A673 (cell line): ENCODE measurements at places on chromosomes 4 and X. TPM values are rescaled to one million over a fixed set of nuclear protein-coding genes. Genes with fewer than 3 reads are reported as not detected.

- DNase-seq = no peak
- H3K27me3 ChIP-seq = no peaks in the 10 kb centered on the region
- H3K27ac ChIP-seq = no peak overlapping the region
- H3K4me1 ChIP-seq = no peaks in the 10 kb centered on the region
Observed at GRCh38 chr4:123904882-123905281, 508.3 kb downstream of the SPRY1 start.

DNA sequence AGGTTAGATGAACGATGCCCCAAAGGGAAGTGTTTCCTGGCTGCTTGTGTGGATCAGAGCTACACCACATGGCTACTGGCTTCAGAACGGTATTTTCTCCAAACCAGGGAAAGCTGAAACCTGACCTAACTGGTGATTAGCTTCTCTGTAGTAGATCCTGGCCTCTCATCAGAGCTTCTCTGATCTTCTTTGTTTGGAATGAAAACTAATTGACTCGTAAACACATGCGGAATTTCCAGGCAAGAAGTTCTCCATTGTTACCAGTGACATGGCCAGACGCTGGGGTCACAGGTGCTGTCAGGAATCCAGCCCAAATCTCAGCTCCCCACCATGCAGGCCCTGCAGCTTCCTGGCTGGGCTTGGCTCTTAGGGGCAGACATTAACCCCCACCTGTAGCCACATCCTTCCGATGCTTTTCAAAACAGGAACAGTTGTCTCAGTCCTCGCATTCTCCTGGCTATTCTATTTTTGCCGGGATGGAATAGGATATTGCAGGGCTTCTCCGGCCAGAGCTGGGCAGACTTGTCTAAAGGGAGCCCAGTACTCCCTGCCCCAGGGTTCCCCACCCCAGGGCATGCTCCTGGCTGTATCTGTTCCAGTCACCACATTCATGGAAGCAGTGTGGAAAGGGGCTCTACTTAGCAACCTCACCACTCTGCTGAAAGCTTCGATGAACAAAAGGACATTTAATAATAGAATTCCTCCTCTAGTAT, 305.4 kb upstream of the F9 start:
- no peak for DNase-seq
- H3K27me3 ChIP-seq = no peaks in the 10 kb centered on the region
- no peaks in the 10 kb centered on the region for H3K36me3 ChIP-seq
- H3K4me1 ChIP-seq = no peaks in the 10 kb centered on the region
- no peak overlapping the region for H3K4me3 ChIP-seq

- H3K27ac ChIP-seq = no peak overlapping the region
- no peaks in the 10 kb centered on the region for H3K36me3 ChIP-seq
- no peak overlapping the region for H3K4me3 ChIP-seq
- H3K4me1 ChIP-seq = no peaks in the 10 kb centered on the region
- peaks cover 60% of the 10 kb centered on the region for H3K27me3 ChIP-seq
- DNase-seq = no peak
Observed at GRCh38 chr4:26204911-26205370, 115.9 kb upstream of the RBPJ start.

GRCh38 chr4:40482985-40483647, 146.5 kb downstream of the RBM47 start:
- no peak overlapping the region for H3K4me3 ChIP-seq
- H3K27me3 ChIP-seq = no peaks in the 10 kb centered on the region
- no peak overlapping the region for H3K27ac ChIP-seq

DNA sequence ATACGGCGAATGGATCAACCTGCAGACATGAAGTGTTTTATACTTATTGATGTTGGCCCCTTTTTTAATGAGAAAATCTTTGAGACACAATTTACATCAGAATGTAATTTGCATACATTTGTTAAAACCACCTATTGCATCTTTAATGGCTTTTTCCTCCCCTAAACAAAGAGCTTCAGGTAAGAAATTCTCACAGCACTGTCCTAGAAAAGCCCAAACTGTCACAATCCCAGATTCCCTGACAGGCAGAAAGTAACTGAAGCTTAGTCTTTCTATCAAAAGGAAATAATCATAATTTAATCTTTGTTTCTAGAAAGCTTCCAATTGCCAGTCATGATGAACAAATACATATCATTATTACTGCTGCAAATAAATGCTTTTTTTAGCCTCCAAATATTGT, 407.9 kb downstream of the TMA16 start:
- no peak overlapping the region for H3K4me3 ChIP-seq
- H3K4me1 ChIP-seq = no peaks in the 10 kb centered on the region
- no peaks in the 10 kb centered on the region for H3K27me3 ChIP-seq
- no peaks in the 10 kb centered on the region for H3K36me3 ChIP-seq

GRCh38 chrX:2351999-2352995, 148.5 kb downstream of the DHRSX start:
- H3K27ac ChIP-seq = no peak overlapping the region
- no peaks in the 10 kb centered on the region for H3K27me3 ChIP-seq
- no peak overlapping the region for H3K4me3 ChIP-seq
- H3K36me3 ChIP-seq = no peaks in the 10 kb centered on the region
- H3K4me1 ChIP-seq = no peaks in the 10 kb centered on the region

Gene MBNL3
- 38.0 and 42.2 TPM in 2 replicates for total RNA-seq

Gene GPR119
- not detected in 2 replicates for total RNA-seq

Gene SLC4A4
- 0.87 and 1.2 TPM in 2 replicates for total RNA-seq

- H3K4me3 ChIP-seq = no peak overlapping the region
- no peaks in the 10 kb centered on the region for H3K36me3 ChIP-seq
- no peaks in the 10 kb centered on the region for H3K4me1 ChIP-seq
- DNase-seq = peak; percentile 17
- no peak overlapping the region for H3K27ac ChIP-seq
- H3K27me3 ChIP-seq = no peaks in the 10 kb centered on the region
Observed at GRCh38 chr4:140343303-140343702, 30.1 kb upstream of the SCOC start.

DNA sequence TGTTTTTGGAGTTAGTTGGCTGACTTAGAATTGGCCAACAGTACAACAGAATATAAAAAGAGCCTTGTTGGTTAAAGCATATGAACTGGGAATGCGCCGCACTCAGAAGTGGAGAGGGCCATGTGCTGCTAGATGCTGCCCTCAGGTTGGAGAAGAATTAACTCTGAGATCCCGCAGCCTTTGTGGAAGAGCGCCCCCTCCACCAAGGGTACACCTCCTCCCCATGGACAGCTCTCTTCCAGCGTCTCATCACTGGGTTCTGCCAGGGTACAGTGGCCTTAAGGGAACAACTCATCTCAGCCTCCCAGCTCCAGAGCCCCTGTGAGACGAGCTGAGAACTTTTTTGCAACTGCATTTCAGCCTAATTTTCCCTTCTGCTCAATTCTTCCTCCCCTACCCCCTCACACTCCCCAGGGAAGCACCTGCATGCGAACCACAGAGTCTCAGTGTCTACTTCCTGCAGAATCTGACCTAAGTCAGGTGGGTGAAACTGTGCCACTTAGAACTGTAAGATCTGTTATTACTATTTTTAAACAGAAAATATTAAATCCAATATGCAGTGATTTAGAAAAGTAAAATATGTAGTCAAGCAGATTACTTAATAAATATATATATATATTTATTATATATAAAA, 380.6 kb downstream of the RAB28 start:
- H3K4me1 ChIP-seq = no peaks in the 10 kb centered on the region
- no peaks in the 10 kb centered on the region for H3K36me3 ChIP-seq
- no peak for DNase-seq
- no peak overlapping the region for H3K27ac ChIP-seq
- no peaks in the 10 kb centered on the region for H3K27me3 ChIP-seq

DNA sequence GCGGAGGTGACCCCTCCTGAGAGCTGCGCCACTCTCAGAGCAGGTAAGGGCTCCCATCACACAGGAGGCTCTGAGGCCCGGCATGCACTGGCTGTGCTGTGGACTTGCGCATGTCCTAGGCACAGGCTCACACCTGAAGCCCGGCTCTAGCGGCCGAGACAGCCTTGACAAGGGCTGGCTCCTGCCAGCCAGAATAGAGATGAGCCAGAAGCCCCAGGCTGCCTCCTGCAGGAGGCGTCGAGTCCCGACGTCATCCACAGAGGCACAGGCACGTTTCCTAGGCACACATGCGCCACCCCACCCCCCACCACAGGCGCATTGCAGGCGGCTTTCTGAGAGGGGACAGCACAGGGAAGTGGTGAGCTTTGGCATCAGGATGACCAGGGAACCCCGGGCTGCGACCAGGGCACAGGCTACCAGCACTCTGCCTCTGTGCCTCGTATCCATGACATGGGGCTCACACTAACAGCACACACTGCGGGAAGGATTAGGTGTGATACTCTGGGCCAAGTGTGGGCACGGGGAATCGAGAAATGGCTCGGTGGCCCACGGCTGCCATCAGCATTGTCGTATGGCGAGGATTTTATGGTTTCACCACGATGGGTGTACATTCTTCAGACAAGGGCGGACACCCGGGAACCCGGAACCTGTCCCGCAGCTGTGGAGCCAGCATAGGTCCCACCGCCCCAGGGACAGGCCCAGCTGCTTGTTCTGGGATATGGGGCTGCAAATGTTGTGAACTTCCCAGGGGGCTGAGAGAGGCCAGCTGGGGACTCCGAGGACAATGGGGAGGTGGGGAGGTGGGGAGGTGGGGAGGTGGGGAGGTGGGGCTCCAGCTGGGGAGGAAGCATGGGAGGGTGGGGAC, 90.7 kb upstream of the ADRA2C start:
- no peak overlapping the region for H3K27ac ChIP-seq
- H3K27me3 ChIP-seq = no peaks in the 10 kb centered on the region
- no peak for DNase-seq
- H3K4me1 ChIP-seq = no peaks in the 10 kb centered on the region

Gene RS1
- not detected in 2 replicates for total RNA-seq

DNA sequence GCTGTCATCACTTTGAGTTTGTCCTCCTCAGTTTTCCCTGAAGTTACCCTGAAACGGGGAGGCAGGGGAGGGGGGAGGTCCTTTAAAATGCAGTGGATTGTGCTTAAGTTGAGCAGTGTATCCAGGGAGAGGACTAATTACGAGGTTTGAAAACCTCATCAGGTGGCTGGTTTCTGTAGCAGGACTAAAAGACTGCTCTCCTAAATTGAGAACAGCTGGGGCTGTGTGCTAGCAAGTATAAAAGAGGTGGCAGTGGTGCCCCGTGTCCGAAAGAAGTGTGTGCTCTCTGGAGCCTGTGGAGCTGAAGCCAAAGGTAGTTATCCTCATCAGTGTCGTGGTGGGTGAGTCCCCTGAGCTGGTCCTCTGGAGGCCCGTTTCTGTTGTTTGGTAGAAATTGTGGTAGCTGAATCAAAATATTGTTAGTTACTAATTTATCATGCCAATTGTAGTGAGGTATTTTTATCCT, 37.2 kb upstream of the CYP2U1 start:
- no peak overlapping the region for H3K27ac ChIP-seq
- peaks cover 4% of the 10 kb centered on the region for H3K4me1 ChIP-seq
- DNase-seq = no peak
- H3K4me3 ChIP-seq = no peak overlapping the region

Gene ITM2A
- total RNA-seq = 835 and 839 TPM in 2 replicates

Gene GAGE1
- total RNA-seq = not detected in 2 replicates

GRCh38 chr4:111475666-111476065, 669.6 kb upstream of the FAM241A start:
- no peaks in the 10 kb centered on the region for H3K36me3 ChIP-seq
- no peak for DNase-seq
- H3K4me1 ChIP-seq = no peaks in the 10 kb centered on the region
- H3K27me3 ChIP-seq = no peaks in the 10 kb centered on the region
- H3K4me3 ChIP-seq = no peak overlapping the region
- H3K27ac ChIP-seq = no peak overlapping the region

DNA sequence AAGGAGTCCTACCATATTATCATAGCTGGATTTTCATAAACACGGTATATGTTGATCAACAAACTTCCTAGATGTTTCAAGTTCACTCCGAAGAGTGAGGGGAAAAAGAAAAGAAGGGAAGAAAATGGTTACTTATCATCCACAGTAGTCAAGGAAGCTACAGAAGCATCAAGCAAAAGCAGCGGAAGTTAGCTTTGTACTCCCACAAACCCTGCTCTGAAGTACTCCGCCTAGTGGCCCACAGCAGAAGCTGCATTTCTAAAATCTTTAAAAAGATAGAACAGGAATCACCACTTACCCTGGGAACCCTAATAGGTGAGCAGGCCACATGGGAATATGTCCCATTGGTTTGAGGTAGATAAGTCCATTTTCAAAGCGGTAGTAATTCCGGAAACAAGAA, 28.5 kb upstream of the FRG1 start:
- no peaks in the 10 kb centered on the region for H3K36me3 ChIP-seq
- peak; percentile 4 for DNase-seq
- H3K27me3 ChIP-seq = no peaks in the 10 kb centered on the region
- no peaks in the 10 kb centered on the region for H3K4me1 ChIP-seq
